Airway epithelial cell (primary cell): ENCODE measurements at places on chromosomes 5 and 9. TPM values are rescaled to one million over a fixed set of nuclear protein-coding genes. Genes with fewer than 3 reads are reported as not detected.

Gene RAI14
- total RNA-seq, result 43.3 and 48.1 TPM in 2 replicates

Gene CDH12
- total RNA-seq, result not detected in 2 replicates

Gene DEPDC1B
- total RNA-seq, result 15.7 and 20.7 TPM in 2 replicates

Gene TRPM3
- total RNA-seq, result not detected in 2 replicates

Gene SCGB3A2
- not detected in 2 replicates for total RNA-seq

Gene IL3
- total RNA-seq, result not detected in 2 replicates

Gene C9orf85
- total RNA-seq, result 11.7 and 12.9 TPM in 2 replicates

Gene WNK2
- total RNA-seq, result 0.23 and 0.71 TPM in 2 replicates

Gene FBXL7
- total RNA-seq, result 1.2 and 2.5 TPM in 2 replicates

Gene ANKRD20A1
- total RNA-seq, result not detected in 2 replicates

Gene AGXT2
- not detected in 2 replicates for total RNA-seq

Gene PCDHGB2
- 0.42 TPM in 1 of 2 replicates, not detected in the other for total RNA-seq

Gene MSMP
- not detected in 2 replicates for total RNA-seq

Gene PDE6A
- total RNA-seq, result 0.07 TPM in 1 of 2 replicates, not detected in the other

Gene RBM18
- 5.5 and 11.4 TPM in 2 replicates for total RNA-seq

Gene ARID3C
- total RNA-seq, result not detected in 2 replicates

Gene CDK7
- total RNA-seq, result 36.0 and 38.6 TPM in 2 replicates

Gene DBH
- total RNA-seq, result not detected in 2 replicates

Gene CCL21
- total RNA-seq, result not detected in 2 replicates

Gene OLFM1
- total RNA-seq, result not detected in 2 replicates

Gene C9
- total RNA-seq, result not detected in 2 replicates

Gene MRPL50
- total RNA-seq, result 13.5 and 14.2 TPM in 2 replicates

Gene KIF12
- total RNA-seq, result 0.28 and 1.1 TPM in 2 replicates

Gene SLC6A7
- total RNA-seq, result not detected in 2 replicates

Gene OLFML2A
- 37.5 and 44.0 TPM in 2 replicates for total RNA-seq

Gene DPH7
- total RNA-seq, result 19.0 and 26.9 TPM in 2 replicates

Gene ANKRD18B
- total RNA-seq, result 10.9 and 13.5 TPM in 2 replicates

Gene PSAT1
- 58.3 and 61.2 TPM in 2 replicates for total RNA-seq

Gene LCN2
- 24.7 and 33.4 TPM in 2 replicates for total RNA-seq

Gene EGFLAM
- 2.5 TPM in 1 of 2 replicates, not detected in the other for total RNA-seq

Gene WDR38
- total RNA-seq, result not detected in 2 replicates

Gene PTGS1
- total RNA-seq, result 4.2 and 4.7 TPM in 2 replicates

Gene HACD4
- total RNA-seq, result 2.3 and 3.4 TPM in 2 replicates

Gene NMUR2
- not detected in 2 replicates for total RNA-seq

Gene ISCA1
- total RNA-seq, result 17.9 and 21.4 TPM in 2 replicates

Gene ADRB2
- total RNA-seq, result 19.4 and 29.5 TPM in 2 replicates

Gene ALDOB
- total RNA-seq, result not detected in 2 replicates

Gene PCDH12
- 0.21 TPM in 1 of 2 replicates, not detected in the other for total RNA-seq

Gene GAPT
- not detected in 2 replicates for total RNA-seq

Gene GPR21
- 0.28 and 0.42 TPM in 2 replicates for total RNA-seq

Gene OR2V1
- not detected in 2 replicates for total RNA-seq

Gene TSLP
- 0.23 and 0.85 TPM in 2 replicates for total RNA-seq

Gene STING1
- total RNA-seq, result 45.3 and 48.2 TPM in 2 replicates

Gene NR6A1
- 1.4 TPM in 2 replicates for total RNA-seq

Gene SAXO1
- total RNA-seq, result 0.49 TPM in 1 of 2 replicates, not detected in the other

Gene VLDLR
- total RNA-seq, result 11.8 and 15.2 TPM in 2 replicates

Gene SGTB
- total RNA-seq, result 3.6 and 4.2 TPM in 2 replicates

Gene SRP19
- 67.2 and 81.3 TPM in 2 replicates for total RNA-seq

Gene FOXD4L6
- total RNA-seq, result 0.05 and 0.07 TPM in 2 replicates

Gene PCDHB10
- 0.05 and 0.21 TPM in 2 replicates for total RNA-seq

Gene FAM193B
- total RNA-seq, result 27.3 and 33.9 TPM in 2 replicates
